ENCODE measurements at places on chromosomes 11 and 22.

GRCh38 chr11:20566591-20567434, 32.6 kb upstream of the SLC6A5 start:
- no peak for DNase-seq

- no peak for DNase-seq
Observed at GRCh38 chr11:2197771-2198520, 26.3 kb upstream of the TH start.

- no peak for DNase-seq
Observed at GRCh38 chr11:101583251-101584128, at the start of gene TRPC6. Gene TRPC6 (minus strand): TSS chr11:101584007. CDS start chr11:101583503, 504 bp downstream.

GRCh38 chr11:6655020-6655789, 404 bp downstream of the DCHS1 start:
- DNase-seq: no peak

GRCh38 chr11:120709808-120710207, 198.3 kb downstream of the GRIK4 start:
- no peak for DNase-seq

DNA sequence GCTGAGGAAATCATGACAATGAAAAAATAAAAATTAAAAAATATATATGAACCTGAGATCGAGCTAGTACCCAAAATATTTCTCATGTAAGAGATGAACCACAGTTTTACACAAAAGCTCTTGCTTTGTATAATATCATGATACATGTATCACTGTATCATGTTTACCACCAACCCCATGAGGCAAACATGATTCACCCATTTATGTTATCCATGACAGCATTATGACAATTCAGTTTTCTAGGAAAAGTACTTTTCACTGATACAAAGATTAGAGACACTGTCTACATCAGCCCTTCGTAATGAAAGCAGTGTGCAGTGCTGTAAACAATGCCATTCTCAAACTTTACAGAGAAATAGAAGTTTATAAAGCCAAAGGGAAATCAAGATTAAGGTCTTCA, 852.5 kb upstream of the LRRC4C start:
- no peak for DNase-seq

DNA sequence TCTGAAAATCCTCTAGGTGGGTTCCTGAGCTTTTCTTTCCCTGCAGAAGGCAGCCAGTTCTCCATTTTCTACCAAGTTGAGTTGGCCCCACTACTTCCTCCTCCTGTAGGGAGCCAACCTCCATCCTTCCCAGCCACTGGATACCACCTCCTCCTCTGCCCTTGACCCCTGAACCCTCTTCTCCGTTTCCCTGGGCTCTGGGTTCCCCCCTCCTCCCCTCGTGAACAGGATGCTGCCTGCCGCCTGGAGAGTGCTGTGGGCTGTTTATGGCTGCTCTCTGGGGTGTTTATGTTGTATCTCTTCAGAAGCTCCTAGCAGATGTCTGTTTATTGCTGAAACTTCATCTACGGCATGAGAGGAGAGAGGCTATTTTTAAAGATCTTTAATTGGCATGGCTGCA, 8.6 kb downstream of the MICAL2 start:
- DNase-seq: no peak

- no peak for DNase-seq
Observed at GRCh38 chr11:127057126-127057525, 56.6 kb upstream of the KIRREL3 start.

- no peak for DNase-seq
Observed at GRCh38 chr11:44003736-44004451, 43.9 kb upstream of the ACCSL start.

GRCh38 chr22:42792909-42793847, 63.9 kb downstream of the ARFGAP3 start:
- no peak for DNase-seq

DNA sequence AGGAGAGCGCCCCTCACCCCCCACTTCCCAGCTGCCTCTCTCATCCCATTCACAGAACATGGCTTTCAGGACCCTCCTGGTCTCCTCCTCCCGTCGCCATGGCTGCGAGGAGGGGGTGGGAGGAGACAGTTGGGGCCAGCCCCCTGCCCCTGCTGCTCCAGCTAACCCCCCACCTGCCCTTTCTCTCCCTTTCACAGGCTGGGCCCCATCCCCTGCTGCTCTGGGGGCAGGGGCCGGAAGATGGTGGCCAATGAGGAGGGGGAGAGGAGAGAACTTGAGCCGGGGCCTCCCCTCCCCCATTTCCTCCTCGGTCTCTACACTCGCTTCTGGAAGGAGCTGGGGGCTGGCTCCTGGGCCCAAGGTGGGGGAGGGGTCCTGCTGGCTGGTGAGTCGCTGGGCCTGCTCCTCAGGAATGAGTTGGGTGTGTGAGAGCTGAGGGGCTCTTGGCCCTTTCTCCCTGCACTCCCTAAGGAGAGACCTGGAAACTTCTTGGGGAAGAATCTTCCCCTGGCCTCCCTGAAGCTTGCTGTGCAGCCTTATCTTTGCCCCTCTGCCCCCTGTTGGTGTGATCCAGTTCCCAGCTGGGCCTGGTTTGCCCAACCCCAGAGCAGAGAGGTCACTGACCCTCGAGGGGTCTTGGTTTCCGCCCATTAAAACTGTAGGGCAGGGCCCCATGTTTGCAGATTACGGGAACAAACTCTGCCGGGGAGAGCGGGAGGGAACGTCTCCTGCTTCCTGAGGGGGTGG, 10.2 kb downstream of the YPEL4 start:
- no peak for DNase-seq

DNA sequence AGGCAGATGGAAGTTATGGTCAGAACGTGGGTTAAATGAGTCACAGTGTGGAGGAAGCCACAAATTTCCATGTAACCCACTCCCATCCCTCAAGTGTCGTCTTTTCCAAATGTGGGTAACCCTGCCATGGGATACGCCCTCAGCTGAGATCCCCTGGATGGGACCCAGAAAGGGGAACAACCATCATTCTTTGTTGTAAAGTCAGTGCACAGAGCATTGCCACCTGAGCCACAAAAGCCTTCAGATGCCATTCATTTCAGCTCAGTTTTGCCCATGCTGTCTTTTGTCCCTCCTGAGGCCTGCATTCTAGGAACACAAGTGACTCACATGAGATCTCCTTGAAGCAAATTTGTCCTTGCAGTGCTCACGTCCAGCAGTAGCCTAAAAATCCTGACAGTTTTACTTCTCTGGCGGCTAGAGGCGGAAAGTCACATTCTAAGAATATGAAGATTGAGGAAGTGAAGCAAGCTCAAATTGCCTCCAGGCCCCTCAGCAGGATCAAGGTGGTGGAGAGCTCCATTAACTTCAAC, 30.6 kb downstream of the MMP13 start:
- DNase-seq: no peak

DNA sequence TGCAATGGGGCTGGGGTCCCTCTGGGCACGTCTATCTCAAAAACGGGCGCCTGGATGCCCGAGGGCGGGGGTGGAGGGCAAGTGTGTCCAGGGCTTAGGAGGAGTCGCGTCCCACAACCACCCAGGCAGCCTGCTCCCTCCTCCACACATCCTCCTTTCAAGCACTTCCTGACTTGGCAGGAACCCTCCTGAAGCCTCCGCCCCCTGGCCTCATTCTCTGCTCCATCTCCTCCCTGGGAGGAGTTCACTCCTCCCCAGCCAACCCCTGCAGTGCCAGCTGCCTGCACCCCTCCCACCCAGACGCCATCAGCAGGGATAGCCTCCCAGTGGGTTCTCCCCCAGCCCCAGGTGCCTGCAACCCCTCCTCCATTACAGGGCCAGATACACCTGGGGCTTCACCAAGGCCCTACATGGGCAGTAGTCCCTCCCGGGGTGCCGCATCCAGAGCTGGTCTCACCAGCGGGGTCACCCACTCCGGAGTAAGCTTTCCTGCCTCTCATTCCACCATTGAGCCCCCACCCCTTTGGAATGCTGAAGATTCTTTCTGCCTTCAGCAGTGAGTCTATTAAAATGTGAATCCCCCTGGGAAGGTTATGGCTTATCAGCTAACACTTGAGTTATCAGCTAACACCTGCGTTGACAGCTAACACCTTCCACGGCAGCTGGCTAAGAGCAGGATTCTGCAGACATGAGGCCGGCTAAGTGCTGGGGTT, 24.4 kb downstream of the RTN4R start:
- DNase-seq: no peak

DNA sequence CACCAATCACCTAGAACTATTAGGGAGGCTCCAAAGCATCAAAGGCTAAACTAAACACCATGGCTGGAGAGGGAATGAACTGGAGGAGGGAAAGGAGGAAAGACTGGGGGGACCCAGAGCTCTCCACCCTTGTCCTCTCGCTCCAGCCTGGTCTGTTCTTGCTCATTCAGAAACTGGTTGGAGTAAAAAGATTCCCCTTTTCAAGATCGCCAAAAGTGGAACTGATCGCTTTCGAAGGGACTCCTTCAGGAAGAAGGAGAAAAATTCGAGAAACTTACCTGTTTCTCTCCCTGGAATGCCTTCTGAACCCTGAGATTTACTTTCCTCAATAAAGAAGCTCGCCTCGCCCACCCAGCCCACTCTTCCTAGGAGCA, 46.9 kb downstream of the OR4D9 start:
- no peak for DNase-seq
